ENCODE measurements at places on chromosomes 5 and 9. TPM values are rescaled to one million over a fixed set of nuclear protein-coding genes. Genes with fewer than 3 reads are reported as not detected.

DNA sequence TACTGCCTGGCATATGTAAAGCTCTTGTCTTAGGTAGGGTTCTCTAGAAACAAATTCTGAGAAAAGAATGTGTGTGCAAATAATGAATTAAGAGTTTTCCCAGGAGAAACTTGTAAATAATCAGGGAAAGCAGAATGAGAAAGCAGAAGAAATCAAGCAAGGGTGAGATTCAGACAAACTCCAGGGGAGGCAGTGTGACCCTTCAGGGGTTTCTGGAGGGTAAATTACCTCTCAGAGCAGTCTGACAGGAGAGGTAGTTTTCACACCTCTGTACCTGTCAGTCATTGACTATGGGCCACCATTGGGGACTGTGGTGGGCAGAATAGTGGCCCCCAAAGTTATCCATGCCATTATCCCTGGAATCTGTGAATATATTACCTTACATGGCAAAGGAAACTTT lies 124.6 kb downstream of the KCTD16 start:
- no peak for DNase-seq

GRCh38 chr9:81879501-81879916 lies 48.7 kb upstream of the SPATA31D4 start:
- DNase-seq = no peak

DNA sequence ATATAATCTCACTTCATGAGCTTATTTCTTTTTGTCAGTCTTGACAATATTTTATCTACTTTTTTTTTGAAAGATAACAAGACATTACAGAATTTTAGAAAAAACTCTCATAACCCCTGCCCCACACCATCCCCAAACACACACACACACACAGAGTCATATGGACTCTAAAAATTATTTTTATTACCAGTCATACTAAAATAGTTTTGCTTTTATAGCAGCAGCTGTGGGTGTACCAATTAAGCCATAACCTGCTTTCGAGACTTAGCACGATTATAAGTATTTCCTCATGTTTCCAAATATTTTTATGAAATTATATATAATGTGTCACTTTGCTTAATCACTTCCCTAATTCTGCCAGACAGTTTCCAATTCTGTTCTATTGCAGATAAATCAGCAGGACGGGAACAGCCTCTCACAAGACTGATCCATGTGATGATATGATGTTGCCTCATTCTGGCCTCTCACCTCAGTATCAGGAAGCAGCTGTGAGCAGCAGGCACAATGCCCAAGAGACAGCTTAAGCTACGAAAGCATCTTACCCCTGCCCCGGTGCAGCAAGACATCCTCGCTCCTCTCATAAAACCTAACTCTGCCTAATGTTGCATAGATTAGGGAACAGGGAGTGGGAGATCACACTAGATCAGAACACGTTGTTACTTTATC lies 7.0 kb downstream of the PDCL start:
- DNase-seq = no peak

- DNase-seq = no peak
Measured at GRCh38 chr5:39080168-39080567, 6.0 kb upstream of the RICTOR start.

DNA sequence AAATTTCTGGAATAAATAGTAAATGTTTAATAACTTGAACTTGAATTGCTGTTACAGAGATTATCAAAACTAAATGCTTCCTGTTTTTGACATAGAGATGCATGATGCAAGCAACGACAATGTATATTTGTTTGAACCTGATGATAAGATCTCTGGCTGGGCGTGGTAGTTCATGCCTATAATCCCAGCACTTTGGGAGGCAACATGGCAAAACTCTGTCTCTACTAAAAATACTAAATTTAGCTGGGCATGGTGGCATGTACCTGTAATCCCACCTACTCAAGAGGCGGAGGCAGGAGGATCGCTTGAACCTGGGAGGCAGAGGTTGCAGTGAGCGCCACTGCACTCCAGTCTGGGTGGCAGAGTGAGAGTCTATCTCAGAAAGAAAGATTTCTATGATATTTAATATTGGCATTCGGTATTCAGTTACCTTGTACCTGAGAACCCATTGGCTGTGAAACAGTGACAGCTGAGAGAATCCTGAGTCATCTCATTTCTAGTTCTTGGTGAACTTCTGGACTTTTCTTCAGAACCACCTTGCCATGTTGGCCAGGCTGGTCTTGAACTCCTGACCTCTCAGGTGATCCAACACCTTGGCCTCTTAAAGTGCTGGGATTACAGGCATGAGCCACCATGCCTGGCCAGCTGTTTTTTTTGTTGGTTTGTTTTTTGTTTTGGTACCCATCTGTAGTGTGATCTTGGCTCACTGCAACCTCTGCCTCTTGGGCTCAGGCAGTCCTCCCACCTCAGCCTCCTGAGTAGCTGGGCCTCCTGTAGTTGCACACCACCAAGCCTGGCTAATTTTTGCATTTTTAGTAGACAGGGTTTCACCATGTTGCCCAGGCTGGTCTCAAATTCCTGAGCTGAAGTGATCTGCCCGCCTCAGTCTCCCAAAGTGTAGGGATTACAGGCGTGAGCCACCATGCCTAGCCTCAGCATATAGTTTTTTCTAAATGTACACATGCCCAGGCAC lies 10.0 kb upstream of the FGF18 start:
- no peak for DNase-seq

GRCh38 chr5:3639175-3639574 lies 43.5 kb downstream of the IRX1 start:
- DNase-seq = no peak

DNA sequence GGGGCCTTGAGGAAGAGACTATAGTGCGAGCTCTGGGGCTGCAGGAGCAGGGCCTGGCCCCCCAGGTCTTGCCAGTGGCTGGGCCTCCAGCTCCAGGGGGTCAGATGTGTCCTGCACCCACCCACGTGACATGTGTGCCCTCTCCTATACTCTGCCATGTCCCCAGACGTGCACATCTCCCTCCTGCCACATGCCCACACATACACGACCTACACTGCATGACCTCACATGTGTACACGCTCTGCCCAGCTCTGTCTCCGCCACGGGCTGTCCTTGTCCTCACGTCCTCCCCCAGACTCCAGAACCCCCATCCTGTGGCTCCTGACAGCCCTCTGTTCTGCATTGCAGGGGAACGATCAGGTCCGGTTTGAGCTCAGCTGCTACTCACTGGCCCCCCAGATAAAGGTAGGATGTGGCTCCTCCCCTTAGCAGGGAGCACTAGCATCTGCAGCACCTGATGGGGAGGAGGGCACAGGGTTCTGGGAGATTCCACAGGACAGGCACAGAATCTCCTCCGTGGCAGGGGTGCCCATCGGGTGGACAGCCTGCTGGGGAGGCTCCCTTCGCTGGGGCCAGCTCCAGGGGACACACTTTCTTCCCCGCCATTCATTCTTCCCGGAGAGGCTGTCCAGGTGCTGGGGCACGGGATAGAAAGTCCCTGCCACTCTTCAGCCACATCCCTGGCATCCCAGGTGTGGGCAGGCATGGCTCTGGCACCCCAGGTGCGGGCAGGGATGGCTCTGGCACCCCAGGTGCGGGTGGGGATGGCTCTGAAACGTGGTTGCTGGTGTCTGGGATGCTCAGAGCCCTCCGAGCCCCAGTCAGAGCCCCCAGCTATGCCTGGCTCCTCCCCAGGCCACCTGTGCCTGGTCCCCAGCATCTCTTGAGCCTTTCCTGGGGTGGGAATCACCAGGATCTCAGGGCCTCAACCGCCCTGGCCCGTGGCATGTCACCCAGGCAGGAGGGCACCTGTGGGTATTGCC lies 19.3 kb downstream of the ASS1 start:
- no peak for DNase-seq

GRCh38 chr9:2567922-2568321 lies 53.7 kb upstream of the VLDLR start:
- DNase-seq = no peak

- DNase-seq = no peak
Measured at GRCh38 chr9:11893331-11893730, 799.9 kb upstream of the TYRP1 start.

DNA sequence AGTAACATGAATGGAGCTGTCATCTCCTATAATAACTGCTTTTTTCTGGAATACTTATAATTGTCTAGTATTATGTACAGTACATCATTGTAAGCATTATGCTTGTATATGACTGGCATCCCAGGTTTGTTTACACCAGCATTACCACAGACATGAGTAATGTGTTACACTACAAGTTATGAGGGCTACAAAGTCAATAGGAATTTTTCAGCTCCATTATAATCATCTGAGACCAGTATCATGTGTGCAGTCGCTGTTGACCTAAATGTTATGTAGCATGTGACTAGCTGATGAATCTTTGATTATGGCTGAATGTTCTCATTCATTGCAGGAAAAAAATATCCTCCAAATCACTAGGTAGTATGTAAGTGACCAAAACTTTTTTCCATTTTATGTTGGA lies 2.2 kb downstream of the ZCCHC9 start:
- no peak for DNase-seq

GRCh38 chr5:30209755-30210154 lies 983.7 kb upstream of the CDH6 start:
- no peak for DNase-seq

DNA sequence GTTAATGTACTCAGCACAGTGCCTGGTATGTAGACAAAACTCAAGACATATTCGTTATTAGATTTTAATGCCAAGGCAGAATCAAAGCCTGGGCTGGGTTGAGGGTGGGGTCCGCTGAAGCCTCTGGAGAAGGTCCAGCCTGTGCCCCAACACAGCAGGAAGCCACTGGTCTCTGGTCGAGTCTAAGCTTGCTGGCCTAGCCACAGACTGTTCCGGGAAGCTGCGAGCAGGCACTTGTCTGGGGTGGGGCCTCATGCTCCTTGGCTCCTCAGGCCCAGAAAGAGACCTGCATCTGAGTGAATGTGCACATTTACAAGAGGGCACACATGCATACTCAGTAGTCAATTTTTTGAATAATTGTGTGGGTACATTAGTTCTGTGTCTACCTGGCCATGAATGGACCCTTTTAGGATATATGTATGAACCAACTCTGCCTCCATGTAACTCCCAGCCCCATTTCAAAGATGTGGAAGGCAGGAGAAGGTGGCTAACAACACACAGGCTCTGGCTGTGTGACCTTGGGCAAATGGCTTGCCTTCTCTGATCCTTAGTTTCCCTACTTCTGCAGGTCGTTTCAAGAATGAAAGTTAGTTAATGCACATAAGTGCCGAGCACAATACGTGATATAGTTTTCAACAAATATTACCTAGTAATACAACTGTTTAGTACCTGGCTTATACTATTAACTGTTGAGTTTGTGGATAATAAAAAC lies 18.3 kb downstream of the FAT2 start:
- no peak for DNase-seq

DNA sequence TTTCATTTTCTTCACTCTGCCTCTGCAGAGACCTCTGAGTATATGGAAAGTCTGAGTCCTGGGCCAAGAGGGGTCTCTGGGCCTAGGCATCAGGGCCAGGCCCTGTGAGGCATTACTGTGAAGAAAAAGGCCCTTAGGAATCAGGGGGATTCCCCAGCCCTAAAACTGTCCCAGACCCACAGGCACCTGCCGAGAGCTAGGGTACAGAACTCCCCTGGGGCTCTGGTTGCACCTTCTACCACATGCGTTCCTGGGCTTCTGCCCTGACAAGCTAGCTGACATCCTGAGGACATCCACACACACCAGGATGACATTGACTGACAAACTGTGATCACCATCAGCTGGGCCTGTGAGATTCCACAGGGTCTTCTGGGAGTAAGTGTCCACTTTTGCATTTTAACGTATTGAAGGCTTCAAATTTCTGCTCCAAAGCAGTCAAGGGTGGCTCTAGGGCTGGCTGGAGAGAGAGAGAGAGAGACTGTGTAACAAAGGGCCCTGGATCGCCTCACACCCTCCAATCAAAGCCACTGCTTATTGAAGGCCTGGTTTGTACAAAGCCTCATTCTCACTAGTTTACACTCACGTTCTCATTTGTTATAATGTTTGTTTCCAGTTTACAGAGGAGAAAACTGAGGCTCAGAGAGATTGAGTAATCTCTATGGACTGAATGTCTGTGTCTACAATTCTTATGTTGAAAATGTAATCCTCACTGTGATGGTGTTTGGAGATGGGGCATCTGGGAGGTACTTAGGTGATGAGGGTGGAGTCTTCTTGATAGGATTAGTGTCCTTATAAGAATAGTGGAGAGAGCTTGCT lies 45.1 kb downstream of the TGFBI start:
- DNase-seq = no peak

- DNase-seq = no peak
Measured at GRCh38 chr5:179730852-179731251, 1.8 kb upstream of the MAML1 start.

GRCh38 chr5:3100921-3101551 lies 349.6 kb upstream of the IRX2 start:
- no peak for DNase-seq

- DNase-seq = no peak
Measured at GRCh38 chr5:691817-692528, 1.2 kb downstream of the TPPP start.

DNA sequence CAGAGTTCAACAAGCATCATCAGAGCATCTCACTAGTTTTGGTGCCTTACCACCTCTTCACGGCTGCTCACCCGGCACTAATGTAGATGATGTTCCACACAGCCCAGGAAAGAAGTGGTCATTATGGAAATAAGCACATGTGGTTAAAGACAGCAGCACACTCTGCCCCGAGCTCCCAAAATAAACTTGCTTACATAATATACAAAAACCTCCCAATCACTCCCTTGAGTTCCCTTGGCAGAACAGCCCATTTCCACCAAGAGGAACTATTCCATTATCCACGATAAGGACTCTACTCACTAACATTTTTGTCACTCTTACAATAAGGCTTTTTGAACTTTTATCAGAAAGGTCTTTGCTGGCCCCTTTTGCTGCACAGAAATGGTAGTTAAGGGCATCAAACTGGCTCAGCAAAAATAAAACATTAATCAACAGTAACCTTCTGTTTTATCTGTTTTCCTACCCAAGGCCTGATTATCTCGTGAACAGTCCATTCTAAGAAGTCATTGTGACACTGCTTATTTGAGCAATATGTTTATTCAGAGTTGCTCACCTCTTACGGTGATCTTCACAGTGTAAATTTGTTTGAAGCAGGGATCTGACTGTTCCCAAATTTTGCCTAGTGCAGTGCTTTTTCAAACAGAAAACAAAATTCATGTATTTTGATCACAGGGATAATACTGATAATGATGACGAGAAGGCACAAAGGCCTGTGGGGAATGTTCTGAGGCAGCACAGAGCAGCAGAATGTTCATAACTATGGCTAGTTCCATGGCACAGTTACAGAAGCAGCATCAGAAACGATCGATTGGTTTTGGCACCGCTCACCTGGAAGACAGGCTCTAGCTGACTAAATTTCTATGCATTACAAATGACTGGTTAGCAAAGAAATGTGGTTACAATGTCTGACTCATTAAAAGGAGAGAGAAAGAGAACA lies 399.8 kb upstream of the PIK3R1 start:
- DNase-seq = no peak

PCDH1 gene
- not detected for total RNA-seq

KCNN2 gene
- total RNA-seq = not detected

NKD2 gene
- total RNA-seq = 1.4 TPM

HACD4 gene
- total RNA-seq = 15.0 TPM

PTGDS gene
- total RNA-seq = 24.0 TPM

RANBP3L gene
- total RNA-seq = not detected

STXBP1 gene
- 17.7 TPM for total RNA-seq

TAS2R1 gene
- not detected for total RNA-seq

NOTCH1 gene
- total RNA-seq = 74.4 TPM

PCDHA5 gene
- total RNA-seq = not detected

SH3PXD2B gene
- total RNA-seq = 0.33 TPM

Measured in activated CD4-positive, alpha-beta T cell treated with anti-CD3 and anti-CD28 coated beads, Interleukin-2, amount 10 ng/mL, durations not matched to agents 7 days and 5 days (primary cell).